ENCODE measurements at places on chromosomes 11 and 22.

DNA sequence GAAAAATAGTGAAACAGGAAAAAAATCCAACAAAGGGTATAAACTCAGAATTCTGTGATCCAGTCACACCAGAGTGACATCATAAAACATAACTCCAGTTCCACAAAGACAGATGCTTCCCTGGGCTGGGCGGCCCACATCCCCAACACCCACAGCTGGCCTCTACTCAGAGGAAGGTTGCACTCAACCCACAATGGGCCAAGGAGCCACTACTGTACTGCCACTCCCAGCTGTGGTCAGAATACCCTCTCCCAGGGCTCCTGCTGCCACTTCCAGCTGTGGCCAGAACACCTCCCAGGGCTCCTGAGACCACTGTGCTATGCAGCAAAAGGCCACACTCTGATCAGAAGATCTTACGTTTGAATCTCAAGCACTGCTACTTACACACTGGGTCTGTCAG is 18.3 kb downstream of the SMCO4 start:
- no peak for DNase-seq

DNA sequence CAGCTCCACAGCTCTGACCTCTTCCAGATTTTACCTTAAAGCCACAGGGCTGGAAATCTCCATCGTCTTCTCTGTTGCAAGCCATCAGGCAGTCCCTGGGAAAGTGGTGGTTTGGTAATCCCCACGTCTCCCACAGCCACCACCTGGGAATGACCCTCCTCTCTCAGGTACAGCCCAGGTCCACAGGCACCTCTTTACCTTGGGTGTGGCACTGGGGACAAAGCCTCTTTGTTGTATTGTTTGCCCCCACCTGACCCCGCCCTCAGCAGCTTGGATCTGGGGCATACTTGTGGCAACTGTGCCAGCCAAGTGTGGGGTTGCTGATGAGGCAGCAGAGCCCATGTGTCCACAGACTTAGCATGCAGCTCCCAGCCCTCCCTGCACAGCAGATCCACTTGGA is 77.6 kb downstream of the LRRC32 start:
- no peak for DNase-seq

DNA sequence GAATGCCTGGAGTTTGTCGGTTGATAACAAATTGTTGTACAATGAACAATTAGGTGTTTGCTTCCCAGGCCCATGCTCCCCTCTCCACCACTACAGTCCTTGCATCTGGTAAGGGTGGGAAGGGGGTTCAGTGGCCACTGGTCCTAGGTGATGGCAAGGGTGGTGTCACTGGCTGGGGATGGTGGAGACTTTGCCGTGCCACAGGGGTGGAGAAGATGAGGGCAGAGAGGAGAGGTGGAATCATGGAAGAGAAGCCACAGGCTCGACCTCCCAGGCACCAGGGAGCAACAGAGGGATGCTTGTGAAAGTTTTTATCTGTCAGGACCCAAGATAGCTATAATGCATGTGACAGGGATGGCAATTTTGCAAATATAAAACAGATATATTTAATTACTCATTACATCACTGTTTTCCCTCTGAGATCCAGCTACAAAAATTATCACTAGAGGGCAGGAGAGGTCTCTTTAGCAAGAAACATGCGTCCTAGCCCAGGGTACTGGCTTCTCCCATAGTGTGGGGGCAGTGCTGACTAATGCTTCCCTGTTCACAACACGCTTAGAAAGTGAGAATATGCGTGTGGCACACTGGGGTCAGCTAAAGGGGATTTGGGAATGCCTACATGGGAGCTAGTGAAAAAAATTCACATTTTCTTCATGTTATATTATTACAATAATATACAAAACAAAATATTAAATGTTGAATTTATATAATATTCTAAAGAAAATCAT is 49.0 kb upstream of the AMPD3 start:
- DNase-seq = peak; percentile 82

DNA sequence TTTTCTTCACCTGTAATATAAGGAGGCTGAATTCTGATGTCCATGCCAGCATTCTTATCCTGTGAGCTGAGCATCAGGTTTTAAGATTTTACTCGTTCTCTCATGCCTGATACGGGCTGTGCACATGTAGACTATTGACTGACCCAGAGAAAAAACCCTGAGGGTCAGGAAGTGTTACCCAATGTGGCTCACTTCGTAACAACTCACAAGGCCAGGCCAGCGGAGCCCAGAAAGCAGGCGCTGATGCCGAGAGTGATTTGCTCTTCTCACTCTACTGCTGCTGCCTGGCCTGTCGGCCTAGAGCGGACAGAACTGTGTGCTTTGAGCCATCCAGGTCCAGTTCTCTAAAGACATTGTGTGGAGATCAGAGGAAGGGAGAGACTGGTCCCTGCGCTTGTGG is 10.8 kb downstream of the THYN1 start:
- no peak for DNase-seq

DNA sequence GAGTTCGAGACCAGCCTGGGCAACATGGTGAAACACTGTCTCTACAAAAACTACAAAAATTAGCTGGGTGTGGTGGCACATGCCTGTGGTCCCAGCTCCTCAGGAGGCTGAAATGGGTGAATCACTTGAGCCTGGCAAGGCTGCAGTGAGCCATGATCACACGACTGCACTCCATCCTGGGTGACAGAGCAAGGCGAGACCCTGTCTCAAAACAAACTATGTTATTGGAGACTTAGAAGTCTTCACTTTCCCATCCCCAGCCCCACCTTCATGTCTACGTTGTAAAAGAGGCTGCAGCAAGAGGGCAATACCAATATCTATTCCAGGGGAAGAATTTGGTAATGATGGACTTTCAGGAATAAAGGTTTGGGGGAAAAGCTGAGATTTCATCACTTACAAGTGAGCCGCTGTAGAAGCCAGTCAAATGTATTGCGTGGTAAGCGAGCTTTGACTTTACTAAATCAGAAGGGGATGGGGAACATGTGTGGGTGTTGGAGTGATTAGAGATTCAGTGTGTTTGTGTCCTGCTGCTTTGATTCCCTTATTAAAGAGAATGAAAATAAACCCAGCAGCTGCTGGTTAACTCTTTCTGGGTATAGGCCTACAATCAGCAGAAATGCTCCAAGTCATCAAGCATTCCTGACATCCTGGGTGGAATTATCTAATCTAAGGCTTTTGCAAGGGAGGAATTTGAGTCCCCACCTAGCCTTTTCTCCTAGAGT is 53.7 kb downstream of the UBASH3B start:
- DNase-seq = no peak

DNA sequence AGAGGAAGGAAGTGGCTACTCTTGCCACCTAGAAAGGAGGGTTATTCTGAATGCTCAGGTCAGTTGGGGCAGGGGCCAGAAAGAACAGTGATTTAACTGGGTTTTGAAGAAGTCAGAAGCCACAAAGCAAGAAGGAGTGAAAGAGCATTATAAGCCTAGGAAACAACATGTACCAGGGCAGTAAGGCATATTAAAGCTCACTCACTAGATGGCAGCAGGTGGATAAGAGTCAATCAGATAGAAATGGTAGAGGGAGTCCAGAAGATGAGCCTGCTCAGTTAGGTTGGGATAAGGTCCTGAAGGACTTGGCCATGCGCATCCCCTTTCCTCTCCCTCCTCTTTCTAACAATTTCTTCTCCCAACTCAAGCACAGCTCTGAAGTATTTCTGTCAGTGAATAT is 22.0 kb upstream of the PATE1 start:
- DNase-seq = peak; percentile 25

GRCh38 chr11:119229288-119229672 is 23.1 kb downstream of the CBL start:
- no peak for DNase-seq
